DMS53 (cell line): ENCODE measurements at places on chromosomes 7 and 10.

DNA sequence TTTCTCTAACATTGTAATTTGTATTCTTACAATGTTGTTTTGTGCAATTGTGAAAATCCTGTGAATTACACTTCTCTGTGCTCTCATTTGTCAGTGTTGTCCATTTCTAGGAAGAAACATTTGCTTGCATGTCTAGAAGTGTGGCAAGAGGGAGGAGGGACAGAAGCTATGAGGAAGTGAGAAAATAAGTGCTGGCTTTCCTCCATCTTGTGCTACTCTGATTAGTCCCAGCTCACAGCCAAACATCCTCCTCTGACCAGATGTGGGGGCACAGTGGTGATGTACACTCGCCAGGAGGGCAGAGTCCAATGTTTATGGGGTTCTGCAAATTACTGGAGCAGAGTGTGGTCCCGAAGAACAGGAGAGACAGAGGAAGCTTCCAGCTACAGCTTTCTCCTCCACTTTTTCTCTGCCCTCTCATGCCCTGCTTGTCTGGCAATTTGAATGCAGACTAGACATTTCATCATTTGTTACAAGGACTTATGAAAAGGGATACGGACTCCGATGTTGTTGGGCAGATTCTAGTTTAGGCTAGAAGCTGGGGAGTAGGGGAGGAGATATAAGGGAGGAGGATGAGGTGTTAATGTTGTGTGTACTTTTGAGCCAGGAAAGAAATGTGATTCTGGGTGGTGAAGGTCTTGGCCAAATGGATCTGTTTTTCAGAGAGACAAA, 131.0 kb upstream of the C1GALT1 start:
- DNase-seq, result peak; percentile 9

DNA sequence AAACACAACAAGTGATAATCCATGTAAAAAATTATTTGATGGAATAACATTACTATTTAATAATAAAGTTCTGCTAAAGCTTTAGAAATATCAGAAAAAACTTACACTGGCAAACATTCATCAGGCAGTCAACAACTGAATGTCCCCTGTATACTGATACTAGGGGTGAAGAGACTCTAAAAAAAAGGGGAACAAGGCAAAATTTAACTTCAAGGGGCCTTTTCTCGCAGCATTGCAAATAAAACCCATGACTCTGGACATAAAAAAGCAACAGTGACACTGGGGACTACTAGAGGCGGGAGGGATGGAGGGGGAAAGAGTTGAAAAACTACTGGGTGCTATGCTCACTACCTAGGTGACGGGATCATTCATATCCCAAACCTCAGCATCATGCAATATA, 5.8 kb upstream of the IFRD1 start:
- DNase-seq, result no peak

GRCh38 chr7:17456541-17456940, 158.1 kb downstream of the AHR start:
- no peak for DNase-seq

DNA sequence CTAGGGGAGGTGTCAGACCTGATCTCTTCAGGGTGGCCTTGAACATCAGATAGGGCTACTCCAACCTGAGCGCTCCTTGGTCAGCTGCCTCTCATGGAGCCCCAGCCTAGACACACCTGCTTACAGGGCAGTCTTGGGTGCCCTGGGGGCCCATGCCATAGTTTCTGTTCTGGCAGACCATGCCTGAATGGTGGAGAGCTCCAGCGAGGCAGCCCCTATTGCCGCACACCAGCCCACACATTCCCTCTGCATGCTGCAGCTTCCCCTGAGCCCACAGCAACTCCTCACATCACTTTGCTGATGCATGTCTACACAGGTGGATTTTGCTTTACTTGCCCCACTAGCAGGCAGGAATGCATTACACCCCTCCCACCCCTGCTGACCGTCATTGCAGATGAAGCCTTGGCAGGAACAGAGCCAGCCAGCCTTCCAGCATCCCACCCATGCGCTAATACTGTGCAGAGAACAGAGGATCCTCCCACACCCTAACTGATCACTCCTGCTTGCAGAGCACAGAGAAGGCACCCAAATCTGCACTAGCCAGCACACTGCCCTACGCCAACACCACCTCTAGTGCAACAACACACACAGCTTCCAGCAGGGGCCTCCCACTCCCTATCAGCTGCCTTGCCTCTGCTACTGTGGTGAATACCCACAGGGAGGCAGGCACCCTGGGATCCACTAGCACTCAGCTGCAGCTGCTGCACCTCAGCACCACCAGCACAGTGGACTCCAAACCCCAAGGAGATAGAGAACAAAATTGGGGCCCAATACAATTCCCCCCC, 43.0 kb upstream of the GRM3 start:
- DNase-seq, result peak; percentile 17

GRCh38 chr7:104960741-104961448, 53.1 kb upstream of the KMT2E start:
- DNase-seq, result no peak
